ENCODE measurements at places on chromosomes 7 and 10.

- no peak for DNase-seq
Observed at GRCh38 chr10:104022026-104022425, 55.1 kb downstream of the SLK start.

- no peak for DNase-seq
Observed at GRCh38 chr10:112442063-112442462, 4.7 kb downstream of the ZDHHC6 start.

DNA sequence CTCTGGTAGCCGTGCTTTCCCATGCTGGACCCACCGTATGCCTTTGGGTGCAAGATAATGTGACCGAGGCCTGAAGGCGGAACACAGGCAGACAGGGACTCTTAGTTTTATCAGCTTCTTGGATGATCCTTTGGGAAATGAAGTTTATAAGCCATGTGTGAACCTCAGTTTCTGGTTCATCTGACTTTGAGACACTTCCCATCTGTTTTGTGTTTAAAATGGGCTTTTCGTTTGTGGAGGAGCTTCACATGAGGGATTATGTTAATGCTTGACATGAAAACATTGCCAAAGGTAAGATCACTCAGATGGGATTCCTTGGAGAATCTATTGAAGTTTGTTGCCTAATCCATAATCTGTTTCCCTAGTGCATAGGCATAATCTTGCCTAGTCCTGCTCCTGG lies 249.8 kb upstream of the LYZL1 start:
- DNase-seq: no peak

DNA sequence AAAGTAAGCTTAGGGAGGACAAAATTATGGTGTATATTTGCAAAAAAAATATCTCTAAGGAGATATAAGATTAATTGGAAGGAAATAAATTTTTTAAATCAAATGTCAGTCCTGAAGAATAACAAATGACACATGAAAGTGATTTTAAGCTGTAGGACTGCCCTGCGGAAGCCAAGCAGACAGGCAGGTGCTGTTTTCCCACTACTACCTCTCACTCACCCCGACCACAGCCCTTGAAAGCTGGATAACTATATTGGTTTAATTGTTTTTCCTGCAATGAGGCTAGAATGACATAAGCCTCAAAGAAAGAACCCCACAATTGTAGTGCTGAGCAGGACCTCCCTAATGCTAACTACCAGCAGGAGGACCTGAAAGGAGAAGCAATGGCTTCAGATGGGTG lies 68.6 kb upstream of the VIPR2 start:
- no peak for DNase-seq

Data from EH (cell line).